ENCODE measurements at places on chromosomes 7 and 10. TPM values are rescaled to one million over a fixed set of nuclear protein-coding genes. Genes with fewer than 3 reads are reported as not detected.
A peak's percentile ranks its signal among the peaks of the same experiment; 100 is the strongest.

GRCh38 chr10:62084451-62084850 is 183.0 kb downstream of the ARID5B start:
- no peak for DNase-seq

Gene TSPAN12
- total RNA-seq = 0.50 TPM

- no peak for DNase-seq
These were observed 141.2 kb downstream of the ADAM22 start for GRCh38 chr7:88075216-88075615.

Gene ADARB2
- total RNA-seq = 2.0 TPM

GRCh38 chr7:132548489-132549078 is 27.7 kb downstream of the PLXNA4 start:
- DNase-seq = no peak

DNA sequence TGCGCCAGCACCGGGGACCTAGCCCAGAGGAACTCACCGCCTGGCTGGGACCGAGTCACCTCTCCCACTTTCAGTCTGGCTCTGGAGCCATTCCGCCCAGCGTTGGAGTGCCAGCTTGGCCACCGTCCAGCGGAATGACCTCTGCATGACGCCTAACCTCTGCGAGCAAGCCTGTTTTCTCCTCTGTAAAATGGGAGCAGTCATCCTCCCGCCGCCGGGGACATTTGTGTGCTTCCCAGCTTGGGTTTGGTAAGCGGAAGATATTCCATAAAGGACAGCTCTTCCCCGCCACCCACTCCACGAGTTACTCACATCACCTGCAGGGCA is 1.3 kb upstream of the ZCCHC24 start:
- DNase-seq = peak; percentile 78

GRCh38 chr7:93043385-93043985 is 74.3 kb downstream of the SAMD9 start:
- DNase-seq = no peak

GRCh38 chr10:7634142-7634894 is 32.4 kb downstream of the ITIH5 start:
- DNase-seq = no peak

- no peak for DNase-seq
These were observed 880.9 kb downstream of the ANKRD7 start for GRCh38 chr7:119105381-119105780.

- DNase-seq = no peak
These were observed 24.9 kb downstream of the FOXL3 start for GRCh38 chr7:314853-315252.
